ENCODE measurements at places on chromosomes 3 and 15.

GRCh38 chr3:20125897-20126296 lies 60.1 kb downstream of the SGO1 start:
- no peak for DNase-seq

DNA sequence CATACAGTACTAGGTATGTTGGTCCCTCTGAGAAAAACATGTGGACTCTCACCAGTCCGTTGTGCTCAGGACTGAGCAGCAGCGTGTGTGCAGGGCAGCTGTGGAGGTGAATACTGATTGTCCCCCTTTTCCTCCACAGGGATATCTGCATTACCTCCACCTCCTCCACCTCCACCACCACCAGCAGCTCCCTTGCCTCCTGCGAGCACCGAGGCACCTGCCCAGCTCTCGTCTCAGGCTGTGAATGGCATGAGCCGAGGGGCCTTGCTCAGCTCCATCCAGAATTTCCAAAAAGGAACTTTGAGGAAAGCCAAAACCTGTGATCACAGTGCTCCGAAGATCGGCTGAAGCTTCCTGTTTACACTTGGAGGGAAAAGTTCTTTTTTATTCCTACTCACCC lies 9.0 kb downstream of the PDHB start:
- DNase-seq: no peak

GRCh38 chr3:189267981-189268613 lies 96.3 kb downstream of the TPRG1 start:
- DNase-seq: no peak

DNA sequence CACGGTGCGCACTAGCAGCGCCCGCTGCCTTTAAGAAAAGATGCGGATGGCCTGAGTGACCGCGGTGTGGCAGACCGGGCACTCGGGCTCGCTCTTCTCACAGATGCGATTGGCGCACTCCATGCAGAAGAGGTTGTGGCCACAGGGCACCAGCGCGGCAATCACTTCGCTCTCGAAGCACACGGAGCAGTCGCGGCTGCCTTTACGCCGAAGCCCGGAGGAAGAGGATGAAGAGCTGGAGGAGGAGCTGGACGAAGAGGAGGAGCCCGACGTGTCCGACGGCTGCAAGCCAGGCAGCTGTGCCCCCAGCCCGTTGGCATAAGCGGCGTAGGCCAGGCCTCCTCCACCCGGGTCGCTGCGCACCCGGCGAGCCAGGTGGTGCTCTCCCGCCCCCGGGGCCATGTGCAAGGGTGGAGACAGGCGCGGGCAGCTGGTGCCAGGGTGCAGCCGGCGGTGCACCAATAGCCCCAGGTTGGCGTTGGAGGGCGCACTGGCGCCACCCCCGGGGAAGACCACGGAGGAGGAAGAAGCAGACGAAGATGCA lies 2.6 kb downstream of the MEX3B start:
- DNase-seq: no peak

DNA sequence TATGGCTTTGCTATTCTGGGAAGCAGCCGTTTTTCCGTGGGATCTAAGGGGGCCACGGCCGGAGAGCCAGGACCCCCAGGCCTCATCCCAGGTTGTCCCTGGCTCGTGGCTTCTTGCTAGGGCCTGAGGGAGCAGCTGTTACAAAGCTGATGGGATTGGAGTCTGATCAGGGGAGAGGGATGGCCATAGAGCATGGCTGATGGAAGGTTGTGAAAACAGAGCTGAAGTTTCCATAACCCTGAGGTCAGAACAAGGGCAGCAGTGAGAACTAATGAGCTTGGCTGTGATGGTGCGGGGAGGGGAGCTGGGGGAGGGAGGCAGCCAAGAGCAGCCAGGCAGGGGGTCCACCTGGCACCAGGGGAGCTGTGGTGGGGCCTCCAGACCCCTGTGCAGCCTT lies 63.0 kb downstream of the LINGO1 start:
- DNase-seq: no peak

- no peak for DNase-seq
Observed at GRCh38 chr15:87080547-87080946, 1000.9 kb downstream of the AGBL1 start.

- no peak for DNase-seq
Observed at GRCh38 chr3:40800343-40800742, 275.6 kb downstream of the ZNF621 start.

DNA sequence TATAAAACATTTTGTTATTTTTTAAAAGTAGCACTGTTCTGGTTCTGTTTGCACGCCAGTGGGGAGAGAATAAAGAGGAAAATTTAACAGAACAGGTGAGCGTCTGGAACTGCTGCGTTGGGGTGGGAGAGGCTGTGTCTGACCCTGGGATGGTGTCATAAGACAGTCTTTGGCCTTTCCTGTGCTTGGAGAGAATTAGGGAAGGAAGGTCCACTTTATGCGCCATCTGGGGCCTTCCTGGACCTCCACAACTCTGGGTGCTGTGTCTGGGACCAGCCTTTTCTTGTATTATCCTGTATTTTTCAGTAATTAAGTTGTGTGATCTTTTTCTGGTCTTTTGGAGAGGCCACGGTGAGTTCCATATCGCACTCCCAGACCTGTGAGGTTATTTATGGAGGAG lies 3.3 kb downstream of the FAM43A start:
- DNase-seq: no peak

DNA sequence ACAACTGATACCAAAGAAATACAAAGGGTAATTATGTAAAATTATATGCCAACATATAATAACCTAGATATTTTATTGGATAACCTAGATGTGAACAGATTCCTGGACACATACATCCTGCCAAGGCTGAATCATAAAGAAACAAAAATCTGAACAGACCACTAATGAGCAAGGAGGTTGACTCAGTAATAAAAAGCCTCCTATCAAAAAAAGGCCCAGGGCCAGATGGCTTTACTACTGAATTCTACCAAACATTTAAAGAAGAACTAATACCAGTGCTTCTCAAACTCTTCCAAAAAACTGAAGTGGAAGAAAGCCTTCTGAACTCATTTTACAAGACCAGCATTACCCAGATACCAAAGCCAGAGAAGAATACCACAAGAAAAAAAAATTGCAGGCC lies 32.4 kb downstream of the THBS1 start:
- no peak for DNase-seq

DNA sequence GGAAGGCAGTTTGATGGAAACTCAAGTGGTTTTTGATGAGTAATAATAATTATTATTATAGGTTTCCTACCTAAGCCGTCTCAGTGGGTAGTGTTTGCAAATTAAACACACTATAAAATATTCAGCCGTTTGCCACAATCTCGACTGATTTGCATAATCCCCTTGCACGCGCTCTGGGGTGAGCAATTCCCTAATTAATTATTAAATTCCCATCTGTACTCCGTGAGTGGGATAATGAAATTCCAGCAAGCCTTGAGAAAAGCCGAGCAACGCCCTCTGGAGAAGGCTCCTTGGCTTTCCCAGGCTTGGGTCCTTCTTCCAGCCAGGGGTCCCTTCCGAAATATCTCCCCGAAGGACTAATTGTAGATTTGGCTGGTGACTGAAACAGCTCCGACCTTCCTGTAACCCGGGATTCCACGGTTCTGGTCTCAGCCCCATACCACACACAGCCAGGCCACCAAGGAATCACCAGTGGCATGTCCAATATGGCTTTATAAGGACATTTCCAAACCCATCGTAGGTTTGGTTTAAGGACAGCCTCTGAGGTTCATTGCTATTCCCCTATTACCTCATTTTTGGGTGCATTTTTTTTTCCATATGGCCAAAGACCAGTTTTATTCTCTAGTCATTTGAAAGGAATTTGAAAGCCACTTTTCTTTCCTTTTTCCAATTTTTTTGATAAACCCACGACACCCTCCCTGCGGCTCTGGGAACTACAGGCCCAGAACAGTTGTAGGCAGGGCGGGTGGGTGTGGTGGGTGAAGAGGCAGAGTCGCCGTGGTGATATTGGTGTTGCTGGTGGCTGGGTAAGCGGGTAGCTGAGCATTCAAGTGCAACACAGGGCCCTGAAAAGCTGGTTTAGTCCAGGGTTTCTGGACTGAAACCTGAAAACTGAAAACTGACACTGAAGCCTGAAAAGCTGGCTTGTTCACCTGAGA lies 33.2 kb upstream of the RGMA start:
- no peak for DNase-seq

GRCh38 chr15:62770752-62771151 lies 271.8 kb upstream of the TPM1 start:
- DNase-seq: no peak

DNA sequence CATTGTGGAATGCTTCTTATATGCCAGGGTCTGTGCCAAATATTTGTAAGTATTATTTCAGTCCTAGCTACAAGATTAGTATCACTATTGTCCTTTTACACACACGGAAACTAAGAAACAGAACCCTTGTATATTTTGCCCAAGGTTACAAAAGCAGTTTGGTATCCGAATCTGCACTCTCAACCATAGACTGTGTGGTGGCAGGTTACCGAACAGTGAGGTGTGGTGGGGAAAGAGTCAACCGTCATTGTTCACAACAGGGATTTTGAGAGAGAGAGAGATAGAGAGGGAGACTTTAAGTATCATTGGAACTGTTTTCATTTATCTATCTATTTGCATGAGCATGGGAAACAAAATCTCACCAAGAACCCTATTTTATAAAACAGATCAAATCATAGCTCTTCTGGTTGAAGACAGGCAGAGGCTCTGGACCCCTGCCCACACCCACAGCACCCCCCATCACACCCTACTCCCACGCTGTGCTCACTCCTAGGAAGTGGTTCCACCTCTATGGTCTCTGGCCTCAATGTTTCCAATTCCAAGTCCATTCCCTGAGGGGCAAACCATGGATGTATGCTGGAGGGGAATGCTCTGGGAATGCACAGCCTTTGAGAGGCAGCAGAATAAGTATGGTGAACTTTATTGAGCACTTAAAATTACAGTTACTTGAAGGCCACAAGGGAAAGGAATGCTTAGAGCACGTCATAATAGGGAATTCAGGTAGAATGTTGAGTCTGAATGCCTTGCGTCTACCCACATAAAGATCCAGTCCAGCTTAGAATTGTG lies 69.0 kb downstream of the ARHGAP31 start:
- no peak for DNase-seq

GRCh38 chr15:74032046-74032445 lies 37.5 kb downstream of the PML start:
- DNase-seq: no peak

GRCh38 chr3:109952924-109953323 lies 615.6 kb upstream of the DPPA4 start:
- DNase-seq: no peak

DNA sequence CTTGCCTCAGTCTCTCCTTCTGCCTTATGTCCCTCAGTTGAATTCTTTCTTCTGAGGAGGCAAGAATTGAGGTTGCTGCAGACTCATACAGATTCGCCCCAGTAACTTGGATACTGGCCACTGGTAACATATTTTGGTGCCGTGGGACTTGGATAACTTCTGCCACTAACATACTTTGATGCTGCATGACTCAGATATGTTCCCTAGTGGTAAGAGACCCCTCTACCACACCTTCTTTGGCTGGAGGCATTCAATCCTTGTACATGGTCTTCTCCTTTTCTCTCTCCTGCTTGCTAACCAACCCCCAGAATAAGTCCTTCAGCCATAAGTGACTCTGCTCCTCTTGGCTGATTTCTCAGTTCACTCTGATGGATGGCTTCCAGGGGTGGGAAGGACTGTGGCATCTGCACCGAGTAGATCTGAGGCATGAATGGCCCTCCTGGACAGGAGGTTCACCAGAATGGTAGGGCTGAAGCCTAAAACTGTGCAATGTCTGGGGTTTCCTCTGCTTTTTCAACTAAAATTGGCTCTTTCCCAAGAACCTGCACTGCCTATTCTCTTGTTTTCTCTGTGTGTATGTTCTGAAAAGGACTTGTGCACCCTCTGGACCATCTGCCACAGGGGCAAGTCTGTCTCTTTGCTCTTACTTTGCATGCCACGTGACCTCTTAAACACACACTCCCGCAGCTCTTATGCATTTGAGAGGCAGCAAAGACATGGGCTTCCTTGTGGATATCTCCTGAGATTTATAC lies 55.5 kb upstream of the FSTL1 start:
- DNase-seq: no peak

DNA sequence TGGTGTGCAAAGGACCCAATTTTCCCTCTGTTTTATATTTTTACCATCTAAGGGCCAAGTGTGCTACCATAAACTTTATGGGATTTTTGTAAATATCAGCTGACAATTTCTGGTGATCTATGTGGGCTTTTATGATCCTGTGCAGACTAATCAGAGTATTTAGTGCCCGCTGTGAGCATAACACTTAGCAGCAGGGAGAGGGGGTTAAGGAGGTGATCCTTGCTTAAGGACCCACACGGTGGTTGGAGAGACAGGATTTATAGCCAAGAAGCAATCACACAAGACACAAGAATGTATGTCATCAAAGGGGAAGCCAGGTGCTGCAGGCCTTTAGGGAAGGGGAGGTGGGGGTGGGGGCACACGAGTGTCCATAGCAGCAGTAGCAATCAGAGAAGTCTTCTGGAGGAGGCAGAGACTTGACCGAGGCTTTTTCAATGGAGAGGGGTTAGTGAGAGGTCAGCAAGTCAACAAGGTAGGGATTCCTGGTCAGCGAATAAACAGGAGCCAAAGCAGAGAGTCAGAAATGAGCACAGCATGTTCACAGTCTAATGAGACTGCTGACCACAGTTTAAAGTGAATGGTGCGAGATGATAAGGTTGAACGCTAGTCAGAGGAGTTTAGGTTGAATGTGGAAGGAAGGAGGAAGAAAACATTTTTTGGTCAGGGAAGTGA lies 4.5 kb upstream of the CACNA1D start:
- no peak for DNase-seq

GRCh38 chr15:29990035-29990434 lies 92.7 kb upstream of the GOLGA8J start:
- DNase-seq: no peak

- no peak for DNase-seq
Observed at GRCh38 chr3:14522129-14522691, 17.9 kb downstream of the GRIP2 start.

DNA sequence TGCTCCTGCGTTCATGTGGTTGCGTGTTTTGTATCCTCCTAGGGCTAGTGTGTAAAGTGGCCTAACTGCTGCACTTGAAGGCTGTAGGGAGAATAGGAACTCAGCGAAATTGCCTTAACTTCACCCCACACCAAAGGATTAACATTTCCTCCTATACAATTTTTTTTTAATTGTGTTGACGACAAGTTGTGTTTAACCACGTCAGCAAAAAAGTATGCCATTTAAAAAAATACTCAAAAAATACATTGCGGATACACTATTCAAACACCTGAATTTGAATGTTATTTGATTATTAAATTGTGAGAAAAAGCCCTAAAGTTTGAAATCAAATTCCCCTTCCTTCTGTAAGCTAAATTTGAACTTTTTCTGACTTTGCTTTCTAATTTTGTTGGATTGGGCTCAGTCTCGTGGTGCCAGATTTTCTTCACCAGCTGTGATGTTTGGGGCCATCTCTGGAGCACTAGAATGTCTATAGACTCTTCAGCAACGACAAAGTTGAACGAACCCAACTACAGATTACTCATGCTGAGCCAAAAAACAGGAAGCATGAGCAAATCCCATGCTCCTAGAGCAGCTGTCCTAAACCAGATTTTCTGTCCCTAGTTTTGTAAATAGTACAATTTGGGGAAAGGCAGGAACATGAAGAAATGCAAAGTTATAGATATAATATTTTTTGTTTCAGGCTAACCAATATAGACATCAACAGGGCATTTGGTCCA lies 8.1 kb upstream of the SLC9A9 start:
- no peak for DNase-seq

Measured in CD8-positive, alpha-beta memory T cell (primary cell).